ENCODE measurements at places on chromosomes 2 and 18.

GRCh38 chr2:240798327-240798905 lies 21.6 kb downstream of the KIF1A start:
- no peak for DNase-seq

DNA sequence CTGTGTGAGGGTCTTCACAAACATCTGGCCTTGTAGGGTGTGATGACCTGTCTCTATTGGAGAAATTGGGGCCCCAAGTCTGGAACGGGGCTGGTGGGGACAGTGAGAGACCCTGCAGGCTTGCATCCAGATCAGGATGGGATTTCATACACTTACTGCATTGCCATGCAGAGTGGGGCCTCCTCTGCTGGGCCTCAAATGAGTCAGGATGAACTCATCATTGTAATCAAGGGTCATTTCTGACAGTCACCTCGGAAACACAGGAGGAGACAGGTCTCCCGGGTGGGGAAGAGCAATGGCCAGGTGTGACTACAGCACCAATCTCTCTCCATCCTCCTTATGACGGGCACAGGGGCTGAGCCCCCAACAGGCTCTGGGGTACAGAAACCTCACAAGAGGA lies 48.1 kb upstream of the GALR1 start:
- DNase-seq: no peak

DNA sequence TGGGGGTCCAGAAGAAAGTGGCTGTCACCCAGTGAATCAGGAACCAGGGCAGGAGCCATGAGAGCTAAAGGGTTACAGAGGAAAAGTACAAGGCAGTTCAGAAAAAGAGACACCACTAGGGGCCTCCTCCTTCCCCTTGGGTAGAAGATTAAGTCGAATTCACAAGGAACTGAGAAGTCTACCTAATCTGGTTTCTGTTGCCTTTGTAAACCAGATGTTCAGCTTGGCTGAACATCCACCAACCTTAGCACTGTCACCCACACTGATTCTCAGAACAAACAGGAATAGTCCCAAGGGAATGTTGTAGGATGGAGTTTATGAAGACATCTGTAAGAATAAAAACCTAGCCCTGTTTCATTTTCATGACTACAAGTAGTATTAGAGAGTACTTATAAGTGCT lies 90.4 kb upstream of the NOSTRIN start:
- DNase-seq: no peak

GRCh38 chr2:171407676-171408044 lies 26.1 kb downstream of the METTL8 start:
- no peak for DNase-seq

- no peak for DNase-seq
These were observed 72.3 kb downstream of the NDUFA10 start for GRCh38 chr2:239952665-239953417.

GRCh38 chr18:68662754-68663153 lies 52.2 kb downstream of the TMX3 start:
- no peak for DNase-seq

- no peak for DNase-seq
These were observed 65.0 kb upstream of the MMADHC start for GRCh38 chr2:149652526-149652925.

DNA sequence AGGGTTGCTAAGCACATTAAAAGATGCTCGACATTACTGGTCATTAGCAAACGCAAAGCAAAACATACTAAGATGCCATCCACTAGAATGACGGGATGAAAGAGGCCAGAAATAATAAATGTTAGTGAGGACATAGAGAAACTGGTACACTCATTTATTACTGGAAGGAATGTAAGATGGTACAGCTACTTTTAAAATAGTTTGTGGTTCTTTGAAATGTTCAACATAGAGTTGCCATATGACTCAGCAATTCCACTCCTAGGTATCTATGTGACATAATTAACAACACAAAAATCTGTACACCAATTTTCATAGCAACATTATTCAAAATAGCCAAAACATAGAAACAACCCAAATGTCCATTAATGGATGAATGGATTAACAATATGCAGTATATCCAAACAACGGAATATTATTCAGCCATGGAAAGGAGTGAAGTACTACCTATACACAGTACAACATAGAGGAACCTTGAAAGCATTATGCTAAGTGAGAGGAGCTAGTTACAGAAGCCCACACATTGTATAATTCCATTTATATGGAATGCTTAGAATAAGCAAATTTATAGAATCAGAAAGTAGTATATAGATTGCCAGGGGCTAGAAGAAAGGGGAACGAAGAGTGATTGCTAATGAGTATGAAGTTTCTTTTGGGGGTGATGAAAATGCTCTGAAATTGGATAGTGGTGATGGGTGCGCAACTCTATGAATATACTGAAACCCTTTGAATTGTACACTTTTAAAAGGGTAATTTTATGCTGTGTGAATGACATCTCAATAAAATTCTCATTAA lies 61.9 kb upstream of the IL1R1 start:
- no peak for DNase-seq

- DNase-seq: no peak
These were observed 237.3 kb downstream of the OTX1 start for GRCh38 chr2:63287956-63288355.

DNA sequence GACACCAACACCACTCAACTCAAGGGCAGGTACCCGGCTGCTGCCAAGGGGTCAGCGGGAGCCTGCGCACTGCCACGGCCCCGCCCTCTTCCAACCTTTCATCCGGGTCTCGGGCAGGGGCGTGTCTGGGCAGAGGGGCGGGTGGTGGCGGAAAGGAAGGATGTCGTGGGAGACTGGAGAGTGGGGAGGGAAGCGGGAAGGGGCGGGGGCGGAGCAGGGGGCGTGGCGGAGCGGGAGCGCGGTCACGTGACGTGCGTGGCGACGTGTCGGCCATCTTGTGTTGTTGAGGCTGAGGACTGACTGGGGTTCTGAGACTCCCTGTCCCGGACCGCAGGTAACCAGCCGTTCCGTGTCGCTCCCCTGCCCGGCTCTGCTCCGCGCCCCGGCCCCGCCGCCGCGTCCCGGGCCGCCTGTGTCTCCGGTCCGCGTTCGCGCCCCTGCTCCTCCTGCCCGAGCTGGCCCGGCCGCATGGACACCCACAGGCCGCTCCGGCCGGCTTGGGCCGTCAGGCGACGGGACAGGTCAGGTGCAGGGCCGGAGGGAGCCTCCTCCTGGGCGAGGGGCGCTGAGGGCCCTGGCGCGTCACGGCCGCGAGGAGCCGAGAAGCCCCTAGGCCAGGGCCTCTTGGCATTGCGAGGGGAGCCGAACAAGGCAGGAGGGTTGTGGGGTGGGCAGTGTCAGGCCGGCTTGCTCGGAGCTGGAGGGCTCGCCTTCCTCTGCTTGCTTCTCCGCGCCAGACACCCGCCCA lies at the start of gene GIGYF2:
Gene GIGYF2 (plus strand): TSS at position 273 of the 748 bp plus-strand sequence. CDS start 37,867 bp downstream, outside the sequence.
- DNase-seq: peak; percentile 76

- no peak for DNase-seq
These were observed 65.3 kb downstream of the TWIST2 start for GRCh38 chr2:238912916-238913875.

DNA sequence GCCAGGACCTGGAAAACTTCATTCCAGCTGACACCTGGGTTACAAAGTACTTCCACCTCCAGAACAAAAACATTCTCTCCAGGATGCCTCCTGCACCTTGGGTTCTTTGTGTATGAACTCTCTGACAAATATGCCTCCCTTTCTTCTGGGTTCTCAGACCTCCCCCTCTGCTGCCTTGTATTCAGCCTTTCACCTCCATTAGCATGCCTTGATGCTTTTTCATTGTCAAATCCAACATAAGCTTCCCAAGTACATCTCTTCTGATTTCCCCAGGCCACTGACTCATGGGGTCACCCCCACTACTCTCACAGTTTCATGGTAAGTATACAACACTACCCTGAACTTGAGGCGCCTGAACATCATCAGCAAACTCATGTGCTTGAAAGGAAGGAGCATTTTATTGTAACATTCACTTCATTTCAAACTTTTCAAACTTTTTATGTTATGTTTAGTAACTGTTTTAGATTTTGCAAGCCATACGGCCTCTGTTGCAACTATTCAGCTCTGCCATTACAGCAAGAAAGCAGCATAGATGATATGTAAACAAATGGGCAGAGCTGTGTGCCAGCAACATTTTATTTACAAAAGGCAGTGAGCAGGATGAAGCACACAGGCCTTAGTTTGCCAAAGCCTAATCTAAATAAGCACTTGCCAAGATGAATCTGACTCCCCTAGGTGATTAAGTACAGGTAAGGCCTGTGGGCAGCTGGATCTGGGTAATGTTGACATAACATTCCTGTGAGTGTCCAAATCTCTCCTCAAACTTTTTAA lies 32.5 kb upstream of the MRPS9 start:
- DNase-seq: no peak

DNA sequence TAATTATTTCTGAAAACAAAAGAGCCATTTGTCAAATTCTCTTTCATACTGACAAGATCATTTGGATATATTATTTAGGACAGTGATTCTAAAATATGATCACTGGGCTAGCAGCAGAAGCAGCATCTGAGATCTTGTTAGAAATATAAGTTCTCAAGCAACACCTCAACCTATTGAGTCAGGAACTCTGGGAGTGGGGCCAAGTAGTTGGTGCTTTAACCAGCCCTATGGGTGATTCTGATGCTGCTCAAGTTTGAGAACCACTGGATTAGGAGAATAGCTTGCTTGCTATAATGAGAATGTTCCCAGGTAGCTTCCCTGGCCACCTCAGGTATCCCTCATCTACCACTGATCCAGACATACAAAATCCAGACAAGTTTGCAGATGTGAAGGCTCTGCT lies 466.9 kb upstream of the CELF4 start:
- no peak for DNase-seq

DNA sequence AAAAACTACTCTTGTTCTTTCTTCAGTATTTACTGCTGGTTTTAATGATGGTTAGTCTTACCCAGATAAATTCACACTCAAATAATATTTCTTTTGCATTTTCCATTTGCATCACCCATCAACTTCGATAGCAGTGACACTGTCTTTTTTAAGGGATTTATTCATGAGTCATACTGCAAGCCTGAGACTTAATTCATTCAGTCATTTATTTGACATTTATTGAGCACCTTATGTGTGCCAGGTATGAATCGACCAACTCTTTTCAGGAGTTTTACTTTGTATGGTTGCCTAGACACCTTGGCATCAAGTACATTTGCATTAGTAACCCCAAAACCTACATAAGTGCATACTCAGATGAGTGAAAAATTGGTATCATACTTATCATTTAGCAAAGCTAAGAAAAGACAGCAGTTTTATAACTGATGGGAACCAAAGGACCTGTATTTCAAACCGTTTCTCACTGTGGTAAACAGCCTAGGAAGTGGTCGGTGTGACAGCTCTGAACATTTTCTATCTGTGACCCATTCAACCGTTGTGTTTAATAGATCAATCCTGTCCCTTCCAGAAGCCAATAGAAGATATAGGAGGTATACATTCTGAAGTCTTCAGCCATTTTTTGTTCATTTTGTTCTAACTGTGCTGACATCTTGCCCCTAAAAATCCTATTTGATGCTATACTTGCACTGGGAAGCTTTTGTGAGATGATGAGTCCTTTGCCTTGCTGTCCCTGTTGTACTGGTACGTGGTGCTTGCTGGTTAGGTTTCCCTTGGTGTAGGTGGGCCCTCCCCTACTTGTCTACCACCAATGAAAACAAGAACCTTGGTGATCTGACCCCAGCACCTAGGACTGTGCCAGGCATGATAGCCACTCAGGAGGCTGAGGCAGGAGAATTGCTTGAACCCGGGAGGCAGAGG lies 484.7 kb upstream of the RAB12 start:
- no peak for DNase-seq

GRCh38 chr2:25435421-25435820 lies 93.7 kb upstream of the DNMT3A start:
- DNase-seq: no peak

- no peak for DNase-seq
These were observed 3.2 kb downstream of the CD226 start for GRCh38 chr18:69944436-69944835.

DNA sequence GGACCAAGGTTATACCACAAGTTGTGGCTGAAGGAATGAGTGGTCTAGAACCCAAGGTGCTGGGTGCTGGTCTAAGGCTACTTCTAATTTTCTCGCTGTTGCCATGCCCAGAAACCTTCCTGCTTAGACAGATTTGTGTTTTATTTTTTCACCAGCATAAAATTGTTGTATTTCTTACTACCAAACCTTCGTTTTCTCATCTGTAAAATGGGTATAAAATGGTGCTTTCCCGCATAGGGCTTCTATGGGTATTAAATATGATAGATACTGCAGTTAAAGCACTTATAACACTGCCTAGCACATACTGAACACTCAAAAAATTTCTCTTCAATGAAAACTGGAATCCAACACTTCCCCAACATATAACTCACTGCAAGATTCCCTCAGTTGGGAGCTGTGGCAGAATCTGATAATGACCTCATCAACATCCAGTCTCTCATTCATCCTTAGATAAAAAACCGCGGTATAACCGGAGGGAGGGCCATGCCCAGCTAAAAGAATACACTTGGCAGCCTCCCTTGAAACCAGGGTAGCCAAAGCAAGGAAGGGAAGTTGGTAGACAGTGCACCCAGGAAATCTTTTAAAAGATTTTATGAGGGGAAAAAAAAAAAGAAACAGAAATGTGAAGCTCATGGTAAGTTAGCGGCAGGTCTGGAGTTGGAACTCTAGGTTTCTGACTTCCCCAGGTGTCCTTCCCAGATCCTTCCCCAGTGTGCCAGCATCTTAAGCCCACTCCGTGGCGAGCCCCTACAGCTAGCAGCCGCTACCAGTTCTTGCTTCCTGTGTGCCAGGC lies 1.2 kb downstream of the NEMP2 start:
- DNase-seq: no peak

- DNase-seq: no peak
These were observed 100.1 kb downstream of the WDPCP start for GRCh38 chr2:63488118-63488713.

GRCh38 chr18:57657542-57657941 lies 35.9 kb upstream of the NARS1 start:
- no peak for DNase-seq

- DNase-seq: no peak
These were observed 109.5 kb upstream of the DAPL1 start for GRCh38 chr2:158685646-158686045.

DNA sequence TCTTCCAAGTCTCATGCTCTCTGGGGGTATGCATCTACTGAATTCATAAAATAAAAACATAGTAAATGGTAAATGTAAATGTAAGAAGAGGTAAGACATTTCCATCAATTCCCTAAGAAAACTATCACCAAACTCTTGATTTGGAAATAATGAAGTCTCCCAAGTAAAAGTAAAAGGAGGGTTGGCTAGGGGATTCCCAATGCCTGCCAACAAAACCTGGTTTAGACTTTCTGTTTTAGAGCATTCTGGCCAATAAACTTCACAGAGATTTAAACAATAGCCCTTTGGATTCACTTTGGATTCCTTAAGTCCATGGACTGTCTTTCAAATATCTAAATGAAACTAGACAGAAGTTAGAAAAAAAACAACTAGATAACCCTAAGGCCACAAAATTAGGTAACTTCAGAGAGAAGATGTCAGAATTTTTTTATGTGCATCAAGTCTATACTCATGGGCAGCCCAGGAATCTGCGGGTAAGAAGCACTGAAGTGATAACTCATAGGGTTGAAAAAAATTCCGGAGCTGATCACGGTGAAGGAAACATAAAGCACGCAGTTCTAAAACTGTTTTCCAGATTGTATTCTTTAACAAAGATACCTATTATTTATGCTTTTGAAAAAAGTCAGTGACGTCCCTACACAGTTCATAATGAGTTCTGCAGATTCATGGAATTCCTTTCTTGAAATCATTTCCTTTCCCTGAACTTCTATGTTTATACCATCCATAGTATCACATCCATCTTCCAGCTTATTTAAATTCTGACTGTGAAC lies 263.6 kb downstream of the AFF3 start:
- no peak for DNase-seq

GRCh38 chr2:231494669-231495068 lies 30.4 kb upstream of the NCL start:
- DNase-seq: no peak

- DNase-seq: no peak
These were observed 91.5 kb downstream of the GALNT13 start for GRCh38 chr2:153963256-153963655.

Data from NCI-H187 treated with DMSO at 0.1 percent for 48 hours (cell line).